ENCODE measurements at places on chromosomes 7 and 10.

DNA sequence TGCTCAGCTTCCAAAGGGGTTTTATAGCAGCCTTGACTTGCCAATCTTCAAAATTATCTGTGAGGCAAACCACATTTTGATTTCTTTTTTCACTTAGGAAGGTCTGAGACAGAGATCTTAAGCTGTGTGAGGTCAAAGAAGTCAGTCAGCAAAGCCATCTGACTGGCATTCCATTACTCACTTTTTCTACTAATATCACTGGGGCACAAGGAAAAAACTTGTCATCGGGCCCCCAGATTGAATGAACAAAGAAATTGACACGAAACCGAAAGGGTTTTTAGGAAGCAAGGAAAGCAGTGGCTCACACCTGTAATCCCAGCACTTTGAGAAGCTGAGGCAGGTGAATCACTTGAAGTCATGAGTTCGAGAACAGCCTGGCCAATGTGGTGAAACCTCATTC is 78.5 kb upstream of the FRMD4A start:
- no peak for DNase-seq

- no peak for DNase-seq
Observed at GRCh38 chr7:68309806-68310205, 1288.5 kb upstream of the AUTS2 start.

GRCh38 chr10:93865794-93866425 is 27.9 kb upstream of the SLC35G1 start:
- DNase-seq, result no peak

DNA sequence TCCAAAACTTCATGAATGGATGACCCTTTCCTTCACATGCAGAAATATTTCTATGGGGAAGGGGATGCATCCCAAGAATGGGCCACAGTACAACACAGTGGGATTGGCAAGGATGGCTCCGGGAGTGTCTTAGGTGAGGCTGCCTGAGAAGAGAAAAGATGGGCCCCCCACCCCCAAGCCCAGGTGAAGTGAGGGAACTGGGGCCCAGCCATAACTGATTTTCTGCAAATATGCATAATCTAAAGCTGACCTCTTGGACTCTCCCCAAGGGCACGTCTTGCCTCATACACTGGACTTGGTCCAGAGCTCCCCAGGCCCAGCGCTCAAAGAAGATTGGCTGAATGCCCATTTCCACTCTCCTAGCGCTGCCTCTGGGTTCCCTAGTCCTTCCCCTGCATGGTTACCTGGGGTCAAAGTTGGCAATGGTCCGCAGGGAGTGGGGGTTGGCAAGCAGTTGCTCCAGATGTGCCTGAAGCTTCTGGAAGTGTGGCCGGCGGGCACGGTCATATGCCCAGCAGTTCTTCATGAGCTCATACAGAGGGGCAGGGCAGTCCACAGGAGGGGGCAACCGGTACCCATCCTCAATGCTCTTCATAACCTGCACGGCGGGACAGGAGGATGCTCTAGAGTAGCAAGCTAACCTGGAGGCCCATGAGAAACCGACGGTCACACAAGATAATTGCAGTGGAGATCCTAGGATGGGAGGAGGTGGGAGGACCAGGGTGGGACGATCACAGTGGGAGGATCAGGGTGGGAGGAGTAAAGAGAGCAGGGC is 12.3 kb downstream of the ZYX start:
- DNase-seq, result no peak

DNA sequence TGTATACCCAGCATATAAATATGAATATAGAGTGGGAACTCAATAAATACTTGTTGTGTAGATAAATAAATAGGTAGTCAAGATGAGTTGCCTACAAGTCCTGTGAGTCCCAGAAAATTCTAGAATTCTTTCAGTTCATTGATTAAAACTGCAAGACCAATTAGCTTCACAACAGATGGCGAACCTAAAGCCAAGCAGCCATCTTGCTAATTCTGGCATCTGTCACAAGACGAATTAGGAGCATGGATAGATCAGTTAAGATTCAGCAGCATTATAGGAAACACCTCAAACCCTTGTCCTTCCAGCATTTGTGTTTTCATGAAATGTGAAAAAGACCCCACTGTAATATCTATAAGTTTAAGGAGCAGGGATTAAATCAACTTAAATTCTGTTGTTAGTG is 552.7 kb downstream of the MAGI2 start:
- no peak for DNase-seq

Measured in stimulated activated CD4-positive, alpha-beta T cell treated with anti-CD3 and anti-CD28 coated beads, Interleukin-15, amount 100 ng/mL, for 1 hour (primary cell).